ENCODE measurements at places on chromosomes 3 and 15. TPM values are rescaled to one million over a fixed set of nuclear protein-coding genes. Genes with fewer than 3 reads are reported as not detected.

PSMD2 gene
- total RNA-seq = 288 TPM

GOLGA6L7 gene
- total RNA-seq = not detected

CCR9 gene
- total RNA-seq = not detected

ARRDC4 gene
- 0.20 TPM for total RNA-seq

ACTC1 gene
- 0.21 TPM for total RNA-seq

STRA6 gene
- 66.5 TPM for total RNA-seq

TBL1XR1 gene
- 16.2 TPM for total RNA-seq

ATP8B4 gene
- 1.1 TPM for total RNA-seq

ANKRD34C gene
- not detected for total RNA-seq
